SW 1271 (cell line): ENCODE measurements at places on chromosomes 1 and 21.

- DNase-seq = no peak
Measured at GRCh38 chr1:45610589-45611226, 13.1 kb downstream of the CCDC17 start.

DNA sequence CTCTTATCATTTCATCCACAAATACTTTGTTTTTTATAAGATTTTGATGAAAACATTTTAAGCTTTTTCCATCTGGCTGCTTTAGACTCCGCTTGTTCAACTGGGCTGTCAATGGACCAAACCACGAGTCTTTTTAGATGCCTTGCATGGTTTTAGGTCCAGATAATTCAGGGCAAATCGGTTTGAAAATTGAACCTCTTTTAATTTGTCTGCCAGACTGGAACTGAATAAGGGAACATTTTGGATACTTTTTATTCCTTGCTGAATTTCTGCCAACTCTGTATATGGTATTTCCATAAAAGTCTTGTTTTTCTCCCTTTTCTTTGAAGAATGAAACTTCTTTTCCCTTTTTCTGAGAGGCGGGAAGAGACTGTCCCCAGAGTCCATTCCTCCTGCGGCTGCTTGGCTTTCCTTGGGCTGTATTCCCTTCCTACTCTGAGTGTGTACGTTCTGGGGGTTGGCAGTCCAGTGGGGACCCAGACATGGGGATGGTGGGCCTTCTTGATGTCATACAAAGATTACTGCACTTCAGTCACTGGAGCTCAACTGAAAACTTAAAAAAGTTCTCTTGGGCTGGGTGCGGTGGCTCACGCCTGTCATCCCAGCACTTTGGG lies 46.5 kb upstream of the CNN3 start:
- DNase-seq = no peak

DNA sequence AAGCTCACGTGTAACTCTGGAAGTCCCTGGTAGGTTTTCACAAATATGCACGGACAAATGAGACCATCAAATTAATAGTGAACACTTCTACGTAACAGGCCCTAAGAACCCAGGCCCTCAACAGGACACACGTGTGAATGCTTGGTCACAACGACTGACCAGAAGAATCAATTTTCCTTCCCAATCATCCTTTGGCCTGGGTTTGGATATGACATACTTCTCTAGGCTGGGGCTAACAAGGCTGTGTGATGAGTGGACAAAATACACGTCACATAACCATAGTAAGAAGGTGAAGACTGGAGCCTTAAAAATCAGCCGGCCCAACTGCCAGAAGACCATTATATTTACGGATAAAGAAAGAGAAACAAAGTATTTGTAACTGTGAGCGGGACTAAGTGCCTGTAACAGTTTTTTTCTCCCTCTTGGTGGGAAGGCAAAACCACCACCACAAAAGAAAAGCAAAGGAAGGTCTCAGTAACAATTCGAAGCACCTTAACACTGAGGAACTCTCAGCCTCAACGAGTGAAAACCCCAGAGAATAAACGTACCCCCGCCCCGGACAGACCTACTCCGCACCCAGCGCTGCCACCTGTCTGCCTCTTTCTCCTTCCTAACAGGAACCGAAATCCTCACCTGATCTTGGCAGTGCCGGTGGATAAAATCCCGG lies 450 bp downstream of the SDE2 start:
- DNase-seq = no peak

DNA sequence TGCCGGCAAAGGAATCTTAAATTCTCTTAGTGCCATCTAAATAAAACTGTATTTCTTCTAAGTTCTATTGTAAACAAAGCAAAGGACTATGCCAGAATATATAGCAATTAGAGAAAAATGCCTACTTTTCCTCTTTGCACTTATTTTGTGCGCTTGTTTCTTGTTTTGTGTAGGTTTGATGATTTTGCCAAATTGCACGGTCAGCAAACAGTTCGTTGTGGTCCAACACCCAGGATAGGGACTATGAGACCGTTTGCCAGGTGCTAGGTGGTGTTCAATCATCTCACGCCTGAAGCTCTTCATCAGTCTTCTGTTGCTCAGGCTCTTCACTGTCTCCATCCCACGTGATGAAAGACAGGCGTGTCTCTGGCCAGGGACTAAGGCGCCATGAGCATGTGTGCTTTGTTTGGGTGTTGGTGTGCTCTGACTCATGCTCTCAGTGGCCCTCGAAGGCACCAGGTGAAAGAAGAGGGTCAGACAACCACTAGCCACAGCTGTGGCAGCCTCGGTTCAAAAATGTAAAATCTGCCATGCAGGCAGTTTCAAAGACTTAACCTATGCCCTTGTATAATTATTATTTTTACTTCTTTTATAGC lies 36.9 kb upstream of the KCNE1 start:
- DNase-seq = no peak
